Mononuclear cell (primary cell): ENCODE measurements at places on chromosomes 13 and 19. TPM values are rescaled to one million over a fixed set of nuclear protein-coding genes. Genes with fewer than 3 reads are reported as not detected.

The TGFBR3L gene
- total RNA-seq = 0.10 TPM

The HIPK4 gene
- total RNA-seq = 0.10 TPM

The HSD17B14 gene
- 0.42 TPM for total RNA-seq

The ASF1B gene
- total RNA-seq = 0.94 TPM

The ISYNA1 gene
- total RNA-seq = 7.8 TPM

The CRLF1 gene
- total RNA-seq = 0.21 TPM

The CLC gene
- 0.73 TPM for total RNA-seq

The ZNF98 gene
- total RNA-seq = 0.21 TPM

The TIMM13 gene
- 5.8 TPM for total RNA-seq

The CARM1 gene
- total RNA-seq = 9.0 TPM

The S1PR4 gene
- 81.6 TPM for total RNA-seq
